ENCODE measurements at places on chromosomes 2 and 18.
A peak's percentile ranks its signal among the peaks of the same experiment; 100 is the strongest.

DNA sequence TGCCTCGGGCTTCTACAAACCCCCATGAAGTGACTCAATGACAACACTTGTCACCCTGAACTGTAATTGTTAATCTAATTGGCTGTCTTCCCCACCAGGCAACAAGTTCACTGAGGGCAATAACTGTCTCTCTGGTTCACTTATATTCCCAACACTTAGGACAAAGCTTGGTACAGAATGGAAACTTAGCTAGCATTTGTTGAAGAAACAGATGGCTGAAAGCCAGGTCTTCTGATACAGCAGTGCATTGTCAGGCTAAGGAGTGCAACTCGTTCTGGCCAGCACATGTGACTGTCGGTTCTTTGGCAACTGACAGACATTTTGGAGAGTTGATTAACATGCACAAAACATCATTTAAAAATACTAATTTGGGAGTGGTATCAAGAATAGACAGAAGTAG is 14.6 kb upstream of the DNAJC27 start:
- no peak for DNase-seq

DNA sequence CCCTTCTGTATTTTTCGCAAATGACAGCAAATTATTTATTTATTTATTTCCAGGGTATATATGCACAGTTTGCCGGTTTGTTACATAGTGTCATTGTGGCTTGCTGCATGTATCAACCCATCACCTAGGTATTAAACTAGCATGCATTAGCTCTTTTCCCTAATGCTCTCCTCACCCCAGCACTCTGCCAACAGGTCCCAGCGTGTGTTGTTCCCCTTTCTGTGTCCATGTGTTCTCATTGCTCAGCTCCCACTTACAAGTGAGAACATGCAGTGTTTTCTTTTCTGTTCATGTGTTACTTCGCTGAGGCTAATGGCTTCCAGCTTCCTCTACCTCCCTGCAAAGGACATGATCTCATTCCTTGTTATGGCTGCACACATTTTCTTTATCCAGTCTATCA is 592.3 kb downstream of the TRIB2 start:
- DNase-seq = no peak

- no peak for DNase-seq
Measured at GRCh38 chr18:37575646-37576045, 10.0 kb upstream of the CELF4 start.

GRCh38 chr2:212540341-212540740 is 1.7 kb upstream of the ERBB4 start:
- DNase-seq = no peak

DNA sequence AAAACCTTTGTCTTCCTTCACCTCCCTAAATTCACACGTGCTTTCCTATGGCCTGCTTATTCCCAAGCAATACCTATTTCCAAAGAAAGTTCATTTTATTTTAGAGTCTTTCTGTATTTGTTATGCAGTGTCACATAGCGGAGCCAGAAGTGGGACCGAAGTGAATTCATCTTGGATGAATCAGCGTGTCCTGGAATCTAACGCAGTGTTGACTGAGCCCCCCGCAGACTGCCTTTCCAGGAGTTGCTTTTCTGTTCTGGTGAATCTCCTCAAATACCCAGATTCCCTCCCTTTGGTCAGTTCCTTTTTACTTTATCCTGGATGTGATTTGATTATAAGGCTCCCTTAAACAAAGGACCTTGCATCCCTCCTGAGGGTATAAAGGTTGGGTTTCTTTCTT is 10.8 kb downstream of the ALPP start:
- DNase-seq = no peak

- DNase-seq = no peak
Measured at GRCh38 chr18:37705016-37705415, 139.4 kb upstream of the CELF4 start.

- DNase-seq = no peak
Measured at GRCh38 chr2:177207101-177207500, 5.5 kb upstream of the HNRNPA3 start.

DNA sequence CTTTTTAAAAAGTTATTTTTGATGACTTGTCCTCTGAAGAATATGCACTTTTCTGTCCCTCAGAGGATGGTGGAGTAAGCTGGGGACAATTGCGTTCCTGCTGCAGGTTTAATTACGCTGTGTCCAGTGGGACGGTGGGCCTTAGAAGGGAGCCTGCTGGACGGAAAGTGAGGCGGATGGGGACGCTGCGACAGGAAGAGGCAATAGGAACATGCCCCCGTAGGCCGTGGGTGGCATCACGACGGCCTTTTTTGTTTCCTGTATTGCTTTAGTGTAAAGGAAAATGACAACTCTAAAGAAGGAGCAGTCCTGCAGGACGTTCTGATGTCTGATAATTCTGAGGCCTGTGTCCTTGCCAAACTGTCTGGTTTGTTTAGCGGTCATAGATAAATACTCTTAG is 121.6 kb downstream of the NFATC1 start:
- no peak for DNase-seq

DNA sequence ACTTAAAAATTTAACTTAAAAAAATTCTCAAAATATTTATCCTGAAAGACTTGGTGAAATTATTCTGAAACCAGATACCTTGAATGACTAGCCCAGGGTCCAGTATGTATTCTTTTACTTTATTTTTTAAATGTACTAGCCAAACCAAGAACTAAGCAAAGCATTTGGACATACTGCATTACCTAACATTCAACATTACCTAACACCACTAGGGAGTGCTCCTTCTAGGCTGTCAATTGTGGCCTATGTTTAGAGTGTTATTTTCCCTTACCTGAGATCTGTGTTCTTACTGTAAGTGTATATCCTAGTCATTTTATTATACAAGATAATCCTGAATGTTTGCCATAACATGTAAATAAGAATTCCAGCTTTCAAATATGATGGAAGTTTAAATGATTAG is 496.6 kb downstream of the PTPRM start:
- DNase-seq = no peak

GRCh38 chr2:71453404-71454220 is at the start of gene DYSF:
Gene DYSF (plus strand): TSS chr2:71453561.
- DNase-seq = no peak

DNA sequence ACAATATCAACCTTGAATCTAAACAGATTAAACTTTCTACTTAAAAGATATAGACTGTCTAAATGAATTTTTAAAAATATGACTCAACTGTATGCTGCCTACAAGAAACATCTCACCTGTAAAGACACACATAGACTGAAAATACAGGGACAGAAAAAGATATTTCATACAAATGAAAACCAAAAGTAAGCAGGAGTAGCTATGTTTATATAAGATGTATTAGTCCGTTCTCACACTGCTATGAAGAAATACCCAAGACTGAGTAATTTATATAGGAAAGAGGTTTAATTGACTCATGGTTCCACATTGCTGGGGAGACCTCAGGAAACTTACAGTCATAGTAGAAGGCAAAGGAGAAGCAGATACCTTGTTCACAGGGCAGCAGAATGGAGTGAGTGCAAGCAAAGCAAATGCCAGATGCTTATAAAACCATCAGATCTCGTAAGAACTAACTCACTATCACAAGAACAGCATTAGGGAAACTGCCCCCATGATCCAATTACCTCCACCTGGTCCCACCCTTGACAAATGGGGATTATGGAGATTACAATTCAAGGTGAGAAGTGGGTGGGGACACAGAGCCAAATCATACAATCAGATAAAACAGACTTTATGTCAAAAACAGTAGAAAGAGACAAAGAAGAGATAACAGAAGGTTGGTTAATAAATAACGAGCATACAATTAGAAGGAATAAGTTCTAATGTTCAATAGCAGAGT is 214.4 kb upstream of the SLC39A10 start:
- DNase-seq = no peak

GRCh38 chr2:208541989-208542464 is 135.4 kb downstream of the PTH2R start:
- no peak for DNase-seq

DNA sequence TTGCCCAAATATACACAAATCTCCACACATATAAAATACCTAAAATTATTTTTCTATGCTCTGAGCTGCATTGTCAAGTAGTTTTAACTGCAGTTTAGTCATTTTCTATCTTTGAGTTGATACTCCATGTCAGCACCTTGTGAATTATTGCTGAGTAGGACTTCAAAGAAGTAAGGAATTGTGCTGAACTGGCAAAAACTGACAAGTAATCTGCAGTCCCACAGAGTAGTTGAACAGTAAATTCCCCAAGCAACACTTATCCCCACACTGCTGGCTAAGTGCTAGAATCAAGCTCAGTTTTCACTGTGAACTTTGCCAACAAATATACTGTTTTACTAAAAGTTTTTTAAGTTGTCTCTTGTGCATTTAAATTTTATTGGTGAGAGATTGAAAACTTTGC is 141.8 kb upstream of the ST6GAL2 start:
- no peak for DNase-seq

DNA sequence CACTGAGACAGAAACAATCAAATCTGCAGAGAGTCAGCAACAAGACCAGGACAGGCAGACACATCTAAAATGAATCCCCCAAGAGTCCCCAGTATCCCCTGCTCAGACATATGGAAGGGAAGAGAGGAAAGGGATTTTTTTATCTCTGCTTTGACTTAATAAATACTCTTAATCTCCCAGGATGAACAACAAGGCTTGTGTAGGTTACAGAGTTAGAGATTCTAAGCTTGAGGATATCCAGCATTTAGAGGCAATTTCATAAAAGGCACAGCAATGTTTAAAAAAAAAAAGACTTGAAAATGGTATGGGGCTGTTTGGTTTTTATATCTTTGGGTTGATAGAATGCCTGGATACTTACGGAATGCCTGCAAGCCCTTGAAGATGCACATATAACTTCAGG is 199.9 kb downstream of the ARL4C start:
- DNase-seq = no peak

GRCh38 chr2:60884800-60885199 is 3.4 kb downstream of the REL start:
- DNase-seq = no peak

DNA sequence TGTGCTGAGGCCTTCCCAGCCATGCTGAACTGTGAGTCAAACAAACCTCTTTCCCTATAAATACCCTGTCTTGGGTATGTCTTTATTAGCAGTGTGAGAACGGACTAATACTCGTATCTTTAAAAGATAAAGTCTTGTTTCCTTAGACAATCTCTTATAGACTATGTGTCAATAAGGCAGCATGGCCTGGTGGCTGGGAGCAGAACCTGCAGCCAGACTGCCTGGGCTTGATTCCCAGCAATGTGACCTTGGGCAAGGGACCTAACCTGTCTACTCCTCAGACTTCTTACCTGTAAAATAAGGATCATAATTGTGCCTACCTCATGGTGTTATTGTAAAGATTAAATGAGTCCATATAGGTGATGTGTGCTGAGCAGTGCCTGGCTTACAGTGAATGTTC is 198.7 kb downstream of the CDH20 start:
- no peak for DNase-seq

DNA sequence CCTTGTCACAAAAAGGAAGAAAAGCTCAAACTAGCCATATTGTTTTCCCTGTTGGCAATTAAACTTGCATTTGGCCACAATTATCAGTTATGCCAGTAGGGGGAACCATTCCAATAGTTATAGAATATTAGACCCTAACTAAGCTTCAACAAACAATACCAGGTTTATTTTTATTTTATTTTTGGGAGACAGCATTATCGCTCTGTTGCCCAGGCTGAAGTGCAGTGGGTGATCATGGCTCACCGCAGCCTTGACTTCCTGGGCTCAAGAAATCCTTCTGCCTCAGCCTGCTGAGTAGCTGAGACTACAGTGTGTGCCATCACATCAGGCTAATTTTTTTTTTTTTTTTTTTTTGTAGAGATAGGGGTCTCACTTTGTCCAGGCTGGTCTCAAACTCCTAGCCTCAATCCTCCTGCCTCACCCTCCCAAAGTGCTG is 102.1 kb downstream of the ATAD2B start:
- DNase-seq = no peak

DNA sequence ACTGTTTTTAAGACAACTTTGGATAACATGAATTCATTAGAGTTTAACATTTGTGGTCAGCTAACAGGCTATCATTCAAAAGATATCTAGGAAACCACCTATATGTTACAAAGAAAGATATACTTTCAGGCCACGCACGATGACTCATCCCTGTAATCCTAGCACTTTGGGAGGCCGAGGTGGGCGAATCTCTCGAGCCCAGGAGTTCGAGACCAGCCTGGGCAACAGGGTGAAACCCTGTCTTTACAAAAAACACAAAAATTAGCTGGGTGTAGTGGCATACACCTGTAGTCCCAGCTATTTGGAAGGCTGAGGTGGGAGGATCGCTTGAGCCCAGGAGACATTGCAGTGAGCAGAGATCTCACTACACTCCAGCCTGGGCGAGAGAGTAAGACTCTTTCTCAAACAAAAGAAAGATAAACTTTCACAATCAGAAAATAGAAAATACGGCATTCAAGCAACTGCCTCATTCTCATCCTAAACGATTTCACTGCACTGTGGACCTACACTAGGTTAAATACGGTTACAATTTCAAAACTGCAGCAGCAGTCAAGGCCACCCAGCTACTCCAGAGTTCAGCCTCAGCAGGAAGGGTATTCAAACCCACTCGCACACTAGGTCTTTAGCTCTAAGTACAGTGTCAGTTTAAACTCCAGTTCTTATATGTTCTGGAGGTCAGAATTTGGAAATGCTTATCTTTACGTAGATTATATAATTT is 250.0 kb upstream of the SLC39A10 start:
- no peak for DNase-seq

- no peak for DNase-seq
Measured at GRCh38 chr2:197838036-197838435, 33.6 kb downstream of the PLCL1 start.

DNA sequence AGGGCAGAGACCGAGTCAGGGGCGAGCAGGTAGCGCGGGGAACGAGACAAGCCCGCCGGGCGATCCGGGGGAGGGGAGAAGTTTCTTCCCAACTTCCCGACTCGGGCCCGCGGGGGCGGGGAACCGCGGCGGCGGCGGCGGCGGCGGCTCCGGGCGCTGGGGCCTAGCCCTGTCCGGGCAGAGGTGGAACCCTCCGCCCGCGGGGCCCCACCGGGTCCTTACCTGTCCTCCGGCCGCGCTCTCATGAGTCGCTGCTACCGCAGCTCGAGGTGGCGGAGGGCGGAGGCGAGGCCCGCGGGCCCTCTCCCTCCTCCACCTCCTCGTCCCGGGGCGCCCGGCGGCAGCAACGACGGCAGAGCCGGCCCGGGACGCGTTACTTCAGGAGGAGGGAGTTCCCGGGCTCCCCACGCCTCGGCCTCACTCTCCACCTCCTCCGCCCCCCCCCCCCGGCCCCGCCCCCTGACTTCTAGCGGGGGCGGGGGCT is at the start of gene YES1:
TSS of gene YES1 (minus strand) at position 351 of the 484 bp plus-strand sequence. CDS start 55,415 bp downstream, outside the sequence.
- DNase-seq = peak; percentile 54

DNA sequence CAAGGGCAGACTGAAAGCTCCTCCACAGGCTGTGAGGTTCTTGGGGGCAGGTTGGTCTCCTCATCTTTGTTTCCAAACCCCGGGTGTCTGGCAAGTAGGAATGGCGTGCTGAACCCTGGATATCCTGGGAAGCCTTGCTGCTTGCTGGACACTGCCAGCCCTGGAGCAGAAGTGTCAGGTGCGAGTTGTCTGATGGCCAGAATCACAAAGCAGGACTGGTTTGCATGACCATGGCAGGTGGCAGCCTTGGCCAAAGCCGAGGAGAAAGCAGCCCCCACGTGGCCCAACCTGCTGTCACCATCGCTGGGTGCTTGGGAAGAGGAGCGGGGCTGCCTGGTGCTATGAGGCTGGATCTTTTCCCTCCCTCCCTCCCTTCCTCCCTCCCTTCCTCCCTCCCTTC is 309.5 kb upstream of the HS6ST1 start:
- DNase-seq = no peak
